ENCODE measurements at places on chromosomes 5 and 9.

DNA sequence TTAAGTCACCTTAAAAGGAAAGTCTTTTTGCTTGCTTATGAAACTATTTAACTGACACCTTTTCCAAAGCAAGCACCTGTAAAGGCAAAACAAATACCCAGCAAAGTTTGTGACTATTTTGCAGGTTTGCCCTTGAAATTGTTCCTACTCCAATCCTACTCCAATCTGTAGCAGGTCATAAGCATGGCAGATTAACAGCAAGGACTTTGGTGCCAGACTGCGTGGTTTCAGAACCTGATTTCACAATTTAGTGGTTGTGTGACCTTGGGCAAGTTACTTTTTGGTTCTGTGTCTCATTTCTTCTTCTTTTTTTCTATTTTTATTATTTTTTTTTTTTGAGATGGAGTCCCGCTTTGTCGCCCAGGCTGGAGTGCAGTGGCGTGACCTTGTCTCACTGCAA lies 282.1 kb downstream of the RFX3 start:
- DNase-seq = no peak

DNA sequence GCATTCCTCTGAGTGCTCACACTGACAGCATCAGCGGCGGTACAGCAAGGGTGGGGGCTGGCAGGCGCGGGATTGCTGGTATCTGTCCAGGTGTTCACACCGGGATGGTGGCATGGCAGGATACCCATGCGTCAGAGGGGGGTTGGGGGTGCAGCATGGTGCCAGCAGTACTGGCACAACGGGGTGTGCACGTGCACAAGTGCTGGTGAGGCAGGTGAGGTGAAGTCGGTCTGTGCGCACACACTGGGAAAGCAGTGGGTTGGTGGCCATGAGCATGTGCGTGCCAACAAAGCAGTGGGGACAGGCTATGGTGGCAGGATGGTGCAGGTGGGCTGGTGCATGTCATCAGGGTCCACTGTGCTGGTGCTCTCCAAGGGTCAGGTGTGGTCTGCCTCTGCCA lies 819.6 kb upstream of the EDIL3 start:
- DNase-seq = no peak

- DNase-seq = no peak
Observed at GRCh38 chr5:121006217-121006616, 542.1 kb downstream of the PRR16 start.

- no peak for DNase-seq
Observed at GRCh38 chr9:18046068-18046467, 427.9 kb upstream of the ADAMTSL1 start.

DNA sequence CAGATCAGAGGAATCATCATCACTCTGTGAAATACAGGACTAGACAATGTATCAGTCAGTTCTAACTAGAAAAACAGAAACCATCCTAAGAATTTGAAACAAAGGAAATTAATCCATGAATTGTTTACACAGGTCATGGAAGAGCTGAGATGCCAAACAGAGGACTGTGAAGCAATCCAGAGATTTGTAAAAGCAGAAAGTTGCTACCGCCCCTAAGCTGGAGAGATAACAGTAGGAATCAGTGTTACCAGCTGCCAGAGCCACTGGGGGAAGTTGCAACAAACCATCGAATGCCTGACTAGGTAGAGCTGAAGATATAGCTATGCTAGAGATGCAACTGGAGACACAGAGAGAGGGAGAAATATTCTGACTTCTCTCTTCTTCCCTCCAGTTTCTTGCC lies 10.4 kb upstream of the MIER3 start:
- DNase-seq = no peak

DNA sequence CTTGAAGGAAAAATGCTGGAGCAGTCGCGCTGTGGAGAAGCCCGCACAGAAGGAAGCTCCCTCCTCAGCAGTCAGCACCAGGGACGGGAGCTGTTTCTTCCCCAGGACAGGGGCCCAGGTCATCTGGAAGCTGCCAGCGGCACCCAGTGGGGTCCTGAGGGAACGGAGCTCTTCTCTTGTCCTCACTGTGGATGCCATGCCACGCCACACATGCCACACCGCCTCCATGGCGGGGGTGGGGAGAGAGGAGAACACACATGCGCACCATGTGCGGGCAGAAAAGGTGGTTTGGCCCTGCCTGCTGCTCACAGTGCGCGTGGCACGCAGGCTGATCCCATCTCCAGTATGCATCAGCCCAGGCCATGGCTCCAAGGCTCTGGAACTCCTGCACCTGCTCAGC lies 41.7 kb upstream of the ZNF354B start:
- DNase-seq = no peak

DNA sequence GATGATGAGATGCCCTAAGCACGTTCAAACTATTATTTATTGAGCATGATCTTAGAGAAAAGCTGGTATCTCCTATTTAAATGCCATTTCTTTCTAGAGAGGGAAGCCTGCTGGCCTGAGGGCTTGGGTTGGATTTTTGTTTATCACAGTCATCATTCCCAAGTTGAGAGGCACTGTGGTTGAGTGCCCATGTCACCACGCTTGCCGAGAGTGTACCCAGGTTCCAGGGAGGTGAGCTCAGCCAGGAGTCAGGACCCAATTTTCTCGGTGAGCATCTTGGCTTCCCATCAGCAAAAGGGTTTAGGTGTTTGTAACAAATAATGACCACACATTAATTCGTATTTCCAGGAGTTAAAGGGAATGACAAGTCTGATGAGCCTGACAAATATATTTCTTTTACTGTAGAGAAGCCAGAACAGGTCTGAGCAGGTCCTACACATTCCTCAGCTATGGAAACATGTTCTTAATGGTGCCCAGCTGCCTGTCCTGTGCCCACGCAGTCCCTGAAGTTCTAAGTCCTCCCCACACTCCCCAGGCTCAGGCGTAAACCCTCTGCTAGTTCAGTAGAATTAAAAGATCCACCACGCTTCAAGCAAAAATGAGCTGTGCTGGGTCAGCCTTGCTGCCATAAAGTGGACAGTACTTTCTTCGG lies 258.9 kb upstream of the IRX2 start:
- no peak for DNase-seq

GRCh38 chr5:112121258-112121657 lies 297.8 kb downstream of the EPB41L4A start:
- DNase-seq = no peak

DNA sequence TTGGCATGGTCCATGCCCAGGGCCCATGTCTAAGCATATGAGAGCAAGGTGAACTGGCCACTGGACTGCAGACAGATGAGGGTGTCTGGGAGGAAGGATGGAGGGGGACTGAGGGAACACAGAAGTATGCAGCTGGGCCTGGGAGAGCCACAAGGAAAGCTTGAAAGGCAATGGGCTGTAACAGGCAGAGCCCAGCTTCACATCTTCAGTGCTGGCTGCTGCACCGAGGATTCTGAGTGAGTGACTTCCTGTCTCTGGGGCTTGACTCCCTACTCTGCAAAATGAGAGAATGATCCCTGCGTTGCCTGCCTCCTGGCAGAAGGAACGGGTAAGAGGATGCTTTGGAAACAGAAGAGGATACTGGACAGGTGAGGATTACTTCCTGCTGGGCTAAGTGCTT lies 29.0 kb downstream of the COL15A1 start:
- DNase-seq = no peak

- no peak for DNase-seq
Observed at GRCh38 chr9:5630081-5630507, 1.2 kb downstream of the RIC1 start.

DNA sequence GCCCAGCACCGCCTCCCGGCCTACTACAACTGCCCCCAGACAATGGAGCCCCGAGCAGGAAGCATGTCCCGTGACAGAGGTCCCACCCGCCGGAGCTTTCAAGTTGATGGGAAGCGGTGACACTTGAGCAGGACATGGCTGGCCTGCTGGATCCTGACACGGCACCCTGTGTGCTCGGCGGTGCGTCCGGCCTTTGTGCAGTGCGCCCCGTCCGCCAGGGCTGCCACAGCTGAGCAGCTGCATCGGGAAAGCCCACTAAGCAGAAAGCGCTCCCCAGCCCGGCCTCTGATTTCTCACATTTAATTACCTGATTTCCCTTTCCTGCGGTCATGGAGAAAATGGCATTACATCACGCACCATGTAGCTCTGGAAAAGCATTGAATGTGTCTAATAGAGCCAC lies 611.9 kb downstream of the IRX1 start:
- DNase-seq = no peak

DNA sequence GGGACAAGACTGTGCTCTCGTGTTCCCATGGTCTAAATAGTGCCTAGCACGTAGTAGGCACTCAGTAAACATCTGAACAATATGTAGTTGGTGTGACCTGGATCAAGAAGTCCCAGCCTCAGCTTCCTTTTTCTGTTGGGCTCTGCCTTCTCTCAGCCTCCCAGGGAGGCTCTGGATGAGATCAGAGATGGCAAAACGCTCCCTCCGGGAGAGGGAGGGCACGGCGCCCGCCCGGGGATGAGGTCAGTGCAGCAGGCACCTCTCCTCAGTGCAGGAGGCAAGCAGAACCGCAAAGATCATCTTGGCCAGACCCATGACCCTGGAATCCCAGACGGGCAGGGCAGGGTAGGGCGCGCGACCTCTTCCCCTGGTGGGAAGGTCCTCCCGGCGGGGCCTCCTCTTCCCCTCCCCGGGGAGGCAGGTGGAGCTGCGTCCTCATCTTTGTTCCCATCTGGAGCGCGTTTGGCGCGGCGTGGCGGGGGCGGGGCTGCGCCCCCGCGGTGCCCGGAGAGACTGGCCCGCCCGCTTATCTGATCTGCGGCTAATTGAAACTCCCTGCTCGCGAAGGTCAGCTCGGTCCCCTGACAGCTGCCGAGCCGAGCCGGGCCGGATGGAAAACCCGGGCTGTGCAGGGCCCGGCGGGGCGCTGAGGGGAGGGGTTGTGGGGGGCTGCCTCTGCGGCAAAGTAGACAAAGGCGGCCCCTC lies 60.9 kb downstream of the CXXC5 start:
- no peak for DNase-seq

- DNase-seq = no peak
Observed at GRCh38 chr9:34139477-34140146, 13.1 kb upstream of the DCAF12 start.

GRCh38 chr5:420632-421286 lies 22.2 kb upstream of the EXOC3 start:
- DNase-seq = no peak

DNA sequence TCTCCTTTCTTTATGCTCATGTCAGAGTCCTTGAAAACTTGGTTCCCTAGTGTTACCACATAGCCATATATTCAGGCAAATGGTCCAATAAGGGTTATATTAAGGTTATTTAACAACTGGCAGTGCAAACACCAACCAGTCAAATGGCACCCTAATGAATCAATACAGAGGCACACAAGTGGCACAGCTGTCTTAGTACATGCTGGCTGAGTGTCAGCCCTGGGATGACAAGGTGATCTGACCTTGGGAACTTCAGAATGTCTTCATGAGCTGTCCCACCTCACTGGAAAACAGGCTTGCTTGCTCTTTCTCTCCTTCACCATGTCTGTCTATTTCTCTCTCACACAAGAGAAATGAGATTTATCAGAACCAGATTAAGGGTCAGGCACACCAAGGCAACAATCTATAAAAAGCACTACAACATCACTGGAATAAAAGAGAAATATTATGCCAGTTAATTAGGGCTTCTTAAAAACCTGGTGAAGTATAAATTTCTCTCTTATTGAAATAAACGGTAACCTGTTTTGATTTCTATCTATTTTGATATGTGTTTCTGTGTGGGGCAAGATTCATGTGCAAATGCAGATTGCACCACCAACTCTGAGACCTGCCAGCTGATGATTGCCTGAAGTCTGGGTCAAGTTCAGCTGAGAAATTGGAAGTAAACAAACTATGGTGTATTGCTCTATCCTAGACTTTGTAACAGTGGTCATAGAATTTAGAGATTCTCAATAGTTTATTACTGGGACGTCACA lies 140.7 kb downstream of the SREK1 start:
- no peak for DNase-seq

- DNase-seq = no peak
Observed at GRCh38 chr5:59588922-59589321, 304.6 kb downstream of the PDE4D start.

DNA sequence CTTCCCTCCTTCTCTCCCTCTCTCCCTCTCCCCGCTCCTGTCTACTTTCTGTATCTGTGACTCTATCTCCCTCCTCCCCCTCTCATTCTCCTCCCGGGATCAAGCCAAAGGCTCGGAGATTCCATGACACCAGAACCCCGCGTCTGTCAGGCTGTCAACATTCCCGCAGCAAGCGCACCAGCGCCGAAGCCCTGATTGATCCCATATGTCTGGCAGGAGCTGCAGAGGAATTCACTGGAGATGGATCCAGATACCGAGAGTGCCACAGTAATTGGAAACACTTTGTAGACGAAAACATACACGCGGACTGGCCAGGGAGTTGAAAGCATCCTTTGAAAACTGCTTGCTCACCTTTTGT lies 300 bp upstream of the SVEP1 start:
- no peak for DNase-seq

DNA sequence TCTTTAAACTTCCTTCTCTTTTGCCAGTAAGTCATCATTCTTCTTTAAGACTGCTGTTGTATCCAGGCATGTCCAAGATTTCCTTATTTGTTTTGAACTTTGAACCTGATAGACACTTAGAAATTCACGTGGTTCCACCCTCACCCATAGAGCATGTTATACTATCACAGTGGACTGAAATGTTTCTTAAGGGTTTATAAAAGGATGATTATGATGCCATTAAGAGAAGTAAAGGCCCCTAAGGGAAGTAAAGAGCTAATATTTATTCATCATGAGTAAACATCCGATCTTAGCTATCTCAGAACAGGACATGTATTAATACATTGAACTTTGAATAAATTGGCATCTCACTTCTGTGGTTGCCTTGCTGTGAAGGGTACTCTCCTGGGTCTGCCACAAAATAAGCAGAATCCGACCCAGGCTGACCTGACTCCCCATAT lies 49.8 kb downstream of the PRKACG start:
- DNase-seq = no peak

- no peak for DNase-seq
Observed at GRCh38 chr5:6686915-6687409, 26.3 kb upstream of the TENT4A start.

- DNase-seq = no peak
Observed at GRCh38 chr5:99948850-99949249, 586.3 kb upstream of the FAM174A start.

- DNase-seq = no peak
Observed at GRCh38 chr5:50325237-50325832, 115.8 kb downstream of the EMB start.

DNA sequence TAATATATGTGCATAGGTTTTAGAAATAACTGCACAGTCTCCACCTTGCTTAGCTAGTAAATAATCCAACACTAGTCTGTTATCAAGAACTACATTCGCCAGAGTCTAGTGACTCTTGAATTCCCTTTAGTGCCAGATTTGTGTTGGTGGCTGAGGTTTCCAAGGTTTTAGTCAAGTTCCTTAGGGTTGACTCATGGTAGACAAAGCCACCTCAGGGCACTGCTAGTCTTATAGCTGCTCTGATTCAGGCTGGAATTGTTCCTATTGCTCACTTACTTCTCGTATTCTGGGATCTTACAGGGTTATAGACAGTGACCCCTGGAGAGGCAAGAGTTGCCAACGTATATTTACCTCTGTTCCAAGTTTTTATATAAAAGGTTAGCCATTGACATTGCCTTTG lies 1369.8 kb upstream of the CDH9 start:
- no peak for DNase-seq

- DNase-seq = no peak
Observed at GRCh38 chr5:147925020-147925419, 18.7 kb upstream of the C5orf46 start.

- no peak for DNase-seq
Observed at GRCh38 chr5:9176641-9177040, 369.2 kb downstream of the SEMA5A start.

GRCh38 chr9:113568081-113568435 lies 104.5 kb downstream of the RGS3 start:
- DNase-seq = no peak

GRCh38 chr5:62568143-62568542 lies 10.5 kb upstream of the LRRC70 start:
- no peak for DNase-seq

- DNase-seq = no peak
Observed at GRCh38 chr5:80667384-80667783, 12.6 kb upstream of the DHFR start.
